Renal cortical epithelial cell (primary cell): ENCODE measurements at places on chromosomes 3 and 15. TPM values are rescaled to one million over a fixed set of nuclear protein-coding genes. Genes with fewer than 3 reads are reported as not detected.

GRCh38 chr3:64954995-64955636 is 267.3 kb upstream of the ADAMTS9 start:
- no peak for DNase-seq

DNA sequence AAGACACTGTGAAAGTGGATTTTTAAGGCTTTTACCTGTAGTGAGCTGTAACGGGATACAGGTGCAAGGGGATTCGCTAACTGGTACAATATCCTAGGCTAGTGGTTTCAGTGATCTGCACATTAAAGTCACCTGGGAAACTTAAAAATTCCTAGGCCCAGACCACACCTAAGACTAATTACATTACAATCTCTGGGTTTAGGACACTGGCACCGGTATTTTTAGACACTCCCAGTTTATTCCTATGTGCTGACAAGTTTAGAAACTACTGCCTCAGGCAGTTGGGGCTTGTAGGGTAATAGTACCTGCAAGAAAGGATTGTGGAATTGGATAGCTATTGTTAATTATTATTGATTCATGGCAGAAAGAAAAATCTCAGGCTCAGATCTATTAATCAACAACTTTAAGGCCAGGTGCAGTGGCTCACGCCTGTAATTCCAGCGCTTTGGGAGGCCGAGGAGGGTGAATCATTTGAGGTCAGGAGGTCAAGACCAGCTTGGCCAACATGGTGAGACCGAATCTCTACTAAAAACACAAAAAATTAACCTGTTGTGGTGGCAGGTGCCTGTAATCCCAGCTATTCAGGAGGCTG is 50.4 kb upstream of the CASR start:
- peak; percentile 98 for DNase-seq

GRCh38 chr3:141735176-141735575 is 2.9 kb upstream of the RNF7 start:
- DNase-seq = no peak

GRCh38 chr3:130048726-130049125 is 32.9 kb upstream of the ALG1L2 start:
- DNase-seq = no peak

Gene MINAR1
- 0.17 and 0.60 TPM in 2 replicates for total RNA-seq

DNA sequence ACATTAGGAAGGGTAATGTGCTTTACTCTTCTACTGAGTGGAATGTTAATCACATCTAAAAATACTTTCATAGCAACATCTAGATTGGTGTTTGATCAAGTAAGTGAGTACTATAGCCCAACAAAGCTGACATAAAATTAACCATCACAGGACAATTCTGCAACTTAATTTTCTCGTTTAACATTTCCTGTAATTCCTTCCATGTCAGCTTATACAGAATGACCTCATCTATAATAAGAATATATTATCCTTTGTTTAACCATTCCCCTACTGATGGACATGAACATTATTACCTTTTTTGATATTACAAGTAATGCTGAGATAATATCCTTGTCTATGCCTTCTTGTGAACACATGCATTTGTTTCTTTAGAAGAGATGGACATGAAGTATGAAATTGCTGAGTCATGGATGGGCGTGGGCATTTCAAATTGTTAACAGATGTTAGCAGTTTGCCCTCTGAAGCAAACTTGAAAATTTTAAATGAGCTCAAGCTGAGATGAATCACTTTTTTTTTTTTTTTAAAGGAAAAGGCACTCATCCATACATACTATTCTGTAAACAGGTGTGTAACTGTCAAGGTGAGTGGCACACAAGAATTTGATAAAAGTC is 85.1 kb downstream of the OXNAD1 start:
- DNase-seq = peak; percentile 12

DNA sequence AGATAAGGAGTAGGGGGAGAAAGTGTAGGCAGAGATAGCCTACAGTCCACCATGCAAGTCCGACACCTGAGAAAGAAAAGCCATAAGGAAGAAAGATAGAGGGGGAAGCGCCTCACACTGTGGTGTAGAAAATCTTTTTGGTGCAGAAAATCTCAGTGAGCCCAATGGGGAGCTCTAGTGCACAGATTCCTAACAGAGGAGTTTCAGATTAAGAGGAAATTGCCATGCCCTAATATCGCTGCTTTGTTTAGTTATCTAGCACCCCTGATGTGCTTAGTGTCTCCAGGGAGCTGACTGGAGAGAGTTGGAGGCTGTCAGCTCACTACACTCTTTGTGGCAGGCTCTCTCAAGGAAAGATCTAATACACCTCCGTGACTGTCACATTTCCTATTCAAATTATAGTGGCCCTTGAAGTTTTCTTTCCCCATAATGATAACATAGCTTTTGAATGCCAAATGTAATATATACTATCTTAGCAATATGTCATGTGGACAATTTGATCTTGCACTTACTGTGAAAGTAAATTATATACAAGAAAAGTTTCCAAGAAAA is 33.7 kb downstream of the CGGBP1 start:
- DNase-seq = no peak

DNA sequence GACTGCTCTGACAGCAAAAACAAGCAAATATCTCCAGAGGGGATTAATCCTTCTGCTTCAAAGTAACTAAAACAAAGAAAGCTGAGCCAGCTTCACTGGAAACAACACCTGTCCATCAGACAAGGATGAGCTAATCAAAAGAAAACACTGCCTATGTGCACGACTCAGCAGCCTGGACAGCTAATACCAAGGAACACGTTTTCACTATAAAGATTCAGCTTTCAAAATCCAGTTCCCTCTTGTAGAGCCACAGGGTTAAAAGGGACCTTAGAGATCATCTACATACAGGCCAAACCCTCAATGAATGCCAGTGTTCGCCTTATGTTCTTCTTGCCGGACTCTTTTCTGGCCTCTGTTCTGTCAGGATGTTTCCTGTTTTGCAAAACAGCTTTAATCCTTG is 6.9 kb downstream of the TUSC7 start:
- DNase-seq = no peak

DNA sequence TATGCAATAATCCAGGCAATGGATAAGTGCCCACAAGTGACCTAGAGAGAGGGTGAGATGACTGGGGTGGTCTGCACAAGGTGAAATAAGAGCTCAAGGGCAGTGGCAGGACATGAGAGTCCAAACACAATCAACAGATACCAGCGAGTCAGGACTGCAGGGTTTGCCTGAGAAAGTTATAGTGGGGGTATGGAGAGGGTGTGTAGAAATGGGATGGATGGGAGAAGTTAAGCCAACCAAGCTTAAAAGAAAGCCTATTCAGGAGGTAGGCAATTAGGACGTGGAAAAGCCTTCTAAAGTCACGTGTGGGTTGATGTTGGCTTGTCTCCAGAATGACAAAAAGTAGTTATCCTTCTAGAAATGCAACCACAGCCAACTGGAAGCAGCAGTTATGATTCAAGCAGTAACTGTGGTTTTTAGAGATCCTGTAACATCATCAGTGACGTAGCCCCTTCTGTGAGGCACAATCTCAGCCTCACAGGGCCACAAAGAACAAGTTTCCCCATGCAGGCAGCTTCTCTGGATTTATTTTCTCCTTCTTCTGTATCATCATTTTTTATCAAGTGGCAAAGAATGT is 56.1 kb downstream of the FAM174B start:
- DNase-seq = peak; percentile 93

GRCh38 chr3:137097386-137097785 is 139.6 kb downstream of the IL20RB start:
- DNase-seq = no peak

- no peak for DNase-seq
Observed at GRCh38 chr3:63405882-63406281, 127.8 kb downstream of the SYNPR start.

DNA sequence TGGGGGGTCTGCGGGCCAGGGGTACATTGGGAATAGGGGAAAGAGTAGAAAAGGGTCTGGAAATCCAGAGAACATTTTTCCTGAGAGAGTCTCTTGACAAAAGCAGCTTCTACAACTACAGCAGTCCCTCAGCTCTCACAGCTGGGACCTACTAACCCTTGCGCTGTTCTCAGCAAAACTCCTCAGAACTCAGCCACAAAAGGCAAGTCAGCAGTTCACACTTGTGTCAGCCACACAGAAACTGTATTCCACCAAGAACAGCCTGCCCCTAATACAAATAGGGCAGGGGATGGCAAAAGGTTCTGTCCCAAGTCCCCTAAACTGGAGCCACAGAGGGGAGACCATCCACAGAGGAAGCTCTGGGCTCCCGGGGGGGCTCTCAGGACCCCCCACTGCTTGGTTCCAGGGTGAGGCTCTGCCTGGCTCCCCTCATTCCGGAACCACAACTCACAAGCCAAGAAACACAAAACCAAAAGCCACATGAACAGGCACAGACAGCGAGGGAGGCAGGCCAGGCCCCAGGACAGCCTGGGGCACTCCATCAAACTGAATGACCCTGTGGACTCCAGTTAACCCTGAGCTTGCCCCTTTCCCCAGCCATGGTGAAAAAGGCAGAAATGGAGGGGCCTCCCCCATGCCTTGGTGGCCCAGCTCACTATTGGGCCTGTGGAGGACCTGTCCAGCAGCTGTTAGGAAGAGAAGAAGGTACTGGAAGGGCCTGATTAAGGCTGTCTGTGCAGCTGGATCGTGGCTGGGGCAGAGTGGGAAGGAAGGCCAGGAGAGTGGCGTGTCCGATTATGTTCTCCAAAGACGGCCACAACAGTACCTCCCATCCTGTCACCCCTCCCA is 162.0 kb downstream of the CHSY1 start:
- DNase-seq = no peak

- peak; percentile 36 for DNase-seq
Observed at GRCh38 chr3:59611649-59612443, 562.0 kb upstream of the CFAP20DC start.

DNA sequence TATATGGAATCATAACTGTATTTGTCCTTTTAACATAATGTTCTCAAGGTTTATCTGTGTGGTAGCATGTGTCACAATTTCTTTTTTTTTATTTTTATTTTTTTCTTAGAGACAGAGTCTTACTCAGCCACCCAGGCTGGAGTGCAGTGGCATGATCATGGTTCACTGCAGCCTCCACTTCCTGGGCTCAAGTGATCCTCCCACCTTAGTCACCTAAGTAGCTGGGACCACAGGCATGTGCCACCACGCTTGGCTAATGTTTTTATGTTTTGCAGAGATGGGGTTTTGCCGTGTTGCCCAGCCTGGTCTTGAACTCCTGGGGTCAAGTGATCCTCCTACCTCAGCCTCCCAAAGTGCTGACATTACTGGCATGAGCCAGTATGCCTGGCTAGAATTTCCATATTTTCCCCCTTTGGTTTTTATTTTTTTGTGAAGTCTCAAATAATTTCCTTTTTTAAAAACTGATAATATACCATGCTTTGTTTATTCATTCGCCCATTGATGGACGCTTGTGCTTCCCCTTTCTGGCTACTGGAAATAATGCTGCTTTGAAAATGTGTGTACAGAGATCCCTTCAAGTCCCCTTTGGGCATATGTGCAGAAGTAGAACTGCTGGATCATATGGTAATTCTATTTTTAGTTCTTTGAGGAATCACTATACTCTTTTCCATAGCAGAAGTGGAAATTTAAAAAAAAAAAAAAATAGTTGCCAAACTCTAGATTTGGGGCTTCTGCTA is 28.4 kb downstream of the TMEM40 start:
- peak; percentile 72 for DNase-seq

DNA sequence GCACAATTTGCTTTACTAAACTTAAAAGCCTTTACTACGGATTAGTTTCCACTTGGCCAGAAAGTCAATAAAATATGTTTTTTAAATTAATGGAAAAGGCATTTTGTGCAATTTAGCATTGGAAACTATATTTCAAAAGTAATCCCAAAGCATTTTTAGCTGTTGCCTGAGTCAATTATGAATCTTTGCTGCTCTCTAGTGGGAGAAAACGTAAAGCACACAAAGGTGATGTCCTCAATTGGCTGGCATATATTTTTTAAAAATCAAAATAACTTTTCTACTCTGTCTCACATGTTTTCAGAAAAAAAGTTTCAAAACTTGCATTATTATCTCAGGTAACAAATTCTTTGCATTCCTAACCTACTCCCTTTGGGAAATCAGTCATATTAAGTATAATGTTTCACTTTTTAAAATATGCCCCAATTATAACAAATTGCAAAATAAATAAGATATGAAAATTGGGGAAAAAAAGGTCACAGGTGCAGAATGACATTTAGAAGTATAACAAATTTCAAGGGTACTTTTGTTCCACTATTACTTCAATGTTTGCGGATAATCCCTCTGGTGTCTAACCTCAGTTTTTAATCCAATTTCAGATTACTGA is 47.2 kb upstream of the TEX55 start:
- DNase-seq = peak; percentile 21

Gene PLA1A
- 1.2 and 5.1 TPM in 2 replicates for total RNA-seq

Gene MUC20
- 1.1 and 4.7 TPM in 2 replicates for total RNA-seq

DNA sequence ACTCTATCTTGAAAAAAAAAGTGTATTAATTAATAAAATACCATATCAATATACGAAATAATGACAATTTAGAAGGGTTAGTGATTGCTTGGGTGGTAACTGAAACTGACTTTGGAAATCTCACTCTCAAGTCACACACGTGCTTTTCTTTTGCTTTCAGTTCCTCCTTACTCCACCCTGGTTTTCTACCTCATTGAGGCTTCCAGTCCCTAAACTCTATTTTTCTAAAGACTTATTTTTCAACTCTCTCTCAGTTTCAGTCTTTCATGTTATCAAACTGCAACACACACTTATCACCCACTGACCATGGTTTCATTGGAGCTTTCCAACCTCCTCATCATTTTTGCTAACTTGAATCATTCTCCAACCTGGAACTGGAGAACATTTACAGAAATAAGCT is 23.5 kb downstream of the IL12A start:
- no peak for DNase-seq

DNA sequence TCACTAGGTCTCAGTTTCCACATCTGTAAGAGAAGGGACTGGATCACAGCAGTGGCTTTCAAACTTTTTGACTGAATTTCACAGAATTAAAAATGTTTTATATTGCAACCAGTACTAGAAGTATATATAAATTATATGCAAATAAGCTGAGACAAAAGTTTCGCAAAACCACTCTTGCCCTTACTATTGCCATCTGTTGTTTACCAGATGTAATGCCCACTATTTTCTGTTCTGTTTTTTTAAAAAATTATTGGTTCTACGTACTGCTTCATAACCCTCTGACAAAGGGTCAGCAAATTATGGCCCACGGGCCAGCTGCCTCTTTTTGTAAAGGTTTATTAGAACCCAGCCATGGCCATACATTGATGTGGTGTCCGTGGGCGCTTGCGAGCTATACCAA is 44.8 kb downstream of the PDIA5 start:
- no peak for DNase-seq

GRCh38 chr3:71432044-71432975 is 151.2 kb downstream of the FOXP1 start:
- DNase-seq = no peak

- DNase-seq = peak; percentile 53
Observed at GRCh38 chr3:114775395-114775794, 371.7 kb downstream of the ZBTB20 start.

Gene CPB1
- total RNA-seq = not detected in 2 replicates

Gene ARHGEF3
- total RNA-seq = 12.0 and 36.7 TPM in 2 replicates

- DNase-seq = peak; percentile 78
Observed at GRCh38 chr3:149340310-149340933, 7.0 kb upstream of the TM4SF18 start.
